ENCODE measurements at places on chromosomes 1 and 21.

- DNase-seq, result peak; percentile 49
Measured at GRCh38 chr21:42153046-42153686, 65.8 kb upstream of the ABCG1 start.

DNA sequence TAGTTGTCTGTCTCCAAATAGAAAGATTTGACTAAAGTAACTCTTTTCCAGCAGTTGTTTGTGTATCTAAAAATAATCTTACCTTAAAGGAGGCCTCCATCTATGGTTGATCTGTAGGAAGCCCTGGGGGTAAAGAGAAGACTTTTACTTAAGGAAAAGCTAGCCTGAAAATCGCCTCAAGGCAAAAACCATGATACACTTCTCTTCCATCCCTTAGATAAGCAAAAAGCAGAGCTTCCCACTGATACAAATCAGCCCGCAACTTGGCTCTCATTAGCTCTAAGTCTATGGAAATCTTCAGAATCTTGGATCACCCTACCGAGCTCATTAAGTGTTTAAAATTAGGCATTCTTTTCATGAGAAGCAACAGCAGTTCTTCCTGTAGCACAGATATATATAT lies 576.9 kb upstream of the PTBP2 start:
- DNase-seq, result no peak

DNA sequence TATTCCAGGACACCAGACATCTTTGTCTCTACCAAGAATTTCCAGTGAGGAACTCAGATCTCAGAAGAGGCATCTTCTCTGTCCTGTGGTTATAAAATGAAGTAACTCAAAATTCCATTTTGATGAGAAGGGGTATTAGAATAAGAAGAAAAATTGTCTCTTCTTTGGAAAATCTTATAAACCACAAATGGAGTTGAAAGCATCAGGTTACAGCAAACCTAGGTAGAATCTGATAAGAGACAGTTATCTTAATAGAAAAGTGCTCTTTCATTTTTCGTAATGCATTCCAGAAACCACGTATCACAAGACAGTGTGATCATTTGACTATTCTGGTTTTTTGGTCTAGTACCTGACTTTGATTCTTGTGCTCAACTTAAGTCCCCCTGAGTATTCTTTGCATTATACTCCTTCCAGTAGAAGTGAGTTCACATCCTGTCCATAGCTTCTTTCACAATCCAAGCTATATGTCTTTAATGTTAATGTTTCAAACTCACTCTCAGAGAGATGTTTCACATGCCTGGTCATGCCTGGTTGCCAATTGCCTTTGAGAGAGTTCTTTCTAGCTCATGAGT lies 120.9 kb upstream of the PRDX6 start:
- no peak for DNase-seq

- DNase-seq, result peak; percentile 93
Measured at GRCh38 chr1:23554481-23555269, 4.6 kb downstream of the ID3 start.

DNA sequence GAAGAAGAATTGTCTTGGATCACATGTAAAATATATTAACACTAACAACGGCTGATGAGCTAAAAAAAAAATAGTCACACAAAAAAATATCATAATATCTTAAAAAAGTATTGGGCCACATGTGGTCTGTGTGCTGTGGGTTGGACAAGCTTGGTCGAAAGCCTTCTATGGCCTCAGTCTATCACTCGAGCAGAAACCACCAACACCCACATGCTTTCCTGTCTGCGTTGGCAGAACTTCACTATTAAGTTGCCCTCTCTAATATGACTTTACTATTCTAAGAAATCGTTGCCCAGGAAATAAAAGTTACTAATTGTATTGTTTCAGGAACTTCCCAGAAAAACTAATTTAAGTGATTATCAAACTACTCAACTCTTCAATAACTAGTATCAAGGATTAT lies 28.2 kb upstream of the ETS2 start:
- DNase-seq, result no peak

- DNase-seq, result no peak
Measured at GRCh38 chr1:177355575-177355974, 184.8 kb downstream of the BRINP2 start.

GRCh38 chr1:54475357-54475881 lies 69.2 kb upstream of the SSBP3 start:
- DNase-seq, result no peak
